ENCODE measurements at places on chromosomes 4 and X.

DNA sequence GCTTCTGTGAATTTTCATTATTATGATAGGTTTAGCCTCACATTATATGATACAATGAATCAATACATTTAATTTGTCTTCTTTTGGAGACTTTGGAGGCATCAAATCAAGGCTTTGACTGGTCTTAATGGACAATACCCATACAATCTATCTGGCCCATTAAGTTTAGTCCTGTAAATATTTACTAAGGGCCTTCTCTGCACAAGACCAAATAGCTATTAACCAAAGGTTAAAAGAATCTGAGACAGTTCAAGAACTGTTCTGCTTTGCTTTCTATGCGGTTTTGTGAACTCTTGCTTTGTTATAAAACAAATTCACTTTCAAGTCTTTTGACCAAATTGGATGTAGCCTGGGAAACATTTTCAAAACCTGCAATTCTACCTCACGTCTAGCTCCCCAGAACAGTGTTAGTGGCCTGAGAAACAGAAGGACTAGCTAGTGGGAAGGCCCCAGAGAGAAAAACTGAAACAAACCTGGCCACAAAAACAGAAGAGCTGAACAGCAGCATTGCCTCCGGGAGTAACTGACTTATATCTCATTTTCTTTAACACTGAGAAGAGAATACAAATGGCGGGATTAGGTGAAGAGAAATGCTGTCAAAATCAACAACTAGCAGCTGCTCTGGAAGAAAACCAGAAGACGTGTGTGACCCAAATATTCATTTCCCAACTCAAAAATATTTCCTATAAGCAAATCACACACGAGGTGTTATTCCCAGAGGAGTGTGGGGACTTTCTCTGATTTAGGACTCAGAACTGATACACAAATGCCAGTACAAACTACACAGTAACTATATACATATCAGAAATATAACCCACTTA lies 548 bp downstream of the TLR1 start:
- DNase-seq, result no peak

DNA sequence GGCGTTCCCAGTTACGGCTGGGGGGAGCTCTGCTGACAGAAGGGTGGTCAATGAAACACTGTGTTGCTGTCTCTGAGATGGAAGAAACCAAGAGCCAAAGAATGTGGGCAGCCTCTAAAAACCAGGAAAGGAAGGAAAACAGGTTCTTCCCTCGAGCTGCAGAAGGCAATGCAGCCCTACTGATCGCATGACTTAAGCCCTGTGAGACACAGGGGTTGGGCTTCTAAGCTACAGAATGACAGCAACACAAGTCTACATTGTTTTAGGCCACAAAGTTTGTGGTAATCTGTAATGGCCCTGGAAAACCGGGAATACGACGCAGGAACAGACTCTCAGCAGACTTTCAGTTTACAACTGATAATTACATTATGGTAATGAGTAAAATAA lies 38.2 kb upstream of the MTNR1A start:
- DNase-seq, result no peak

DNA sequence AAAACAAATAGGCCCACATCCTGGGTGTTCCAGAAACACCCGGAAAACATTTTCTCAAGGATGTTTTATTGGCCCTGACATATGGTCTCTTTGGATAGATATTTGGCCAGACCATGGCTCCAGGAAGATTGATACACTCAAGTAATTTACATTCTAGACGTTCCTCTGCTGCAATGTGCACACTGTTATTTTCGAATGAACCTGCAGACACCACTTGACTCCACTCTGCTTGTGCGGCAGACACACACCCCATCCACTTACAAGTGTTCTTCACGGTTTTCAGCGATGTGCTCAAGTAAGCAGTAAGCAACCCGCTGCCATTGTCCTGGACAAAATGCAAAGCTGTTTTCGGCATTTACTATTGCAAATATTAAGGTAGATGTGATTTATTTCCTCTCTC lies 12.0 kb upstream of the GPM6A start:
- no peak for DNase-seq

- DNase-seq, result no peak
Measured at GRCh38 chr4:108619372-108620100, 840 bp upstream of the RPL34 start.

GRCh38 chr4:65482410-65482809 lies 187.9 kb downstream of the EPHA5 start:
- DNase-seq, result no peak

DNA sequence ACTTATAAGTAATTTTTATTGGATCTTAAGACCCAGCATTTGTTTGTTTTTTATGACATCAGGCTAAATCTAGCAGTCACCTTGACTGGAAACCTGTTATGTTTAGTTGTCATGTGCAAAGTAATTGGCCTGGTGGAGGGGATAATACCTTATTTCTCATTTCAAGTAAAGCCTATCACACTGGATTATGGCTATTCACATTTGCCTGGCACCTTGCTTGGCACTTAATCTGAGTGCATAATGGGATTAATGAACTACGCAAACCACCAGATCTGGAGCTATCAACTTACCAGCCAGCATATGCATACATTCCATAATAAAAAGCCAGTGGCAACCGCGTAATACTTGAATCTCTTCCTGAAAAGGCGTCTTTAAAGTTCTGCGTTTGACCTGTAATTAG lies 23.2 kb downstream of the SLC7A11 start:
- no peak for DNase-seq

DNA sequence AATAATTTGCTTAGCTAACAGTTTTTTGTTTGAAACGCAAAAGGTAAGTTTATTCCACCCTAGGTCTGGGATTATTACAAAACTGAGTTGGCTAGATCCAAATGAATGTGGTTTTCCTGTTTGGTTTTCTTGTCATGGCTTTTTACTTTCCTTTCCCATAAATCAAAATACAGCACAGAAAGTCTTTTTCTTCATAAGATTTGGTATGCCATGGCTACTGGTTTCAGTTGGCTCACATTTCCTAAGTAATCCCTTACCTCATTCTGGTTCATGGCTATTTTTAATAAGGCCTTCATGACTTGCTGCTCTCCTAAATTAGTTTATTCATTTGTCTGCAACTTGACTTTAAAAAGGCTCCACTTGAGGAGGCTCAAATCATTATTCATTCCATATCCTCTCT lies 12.9 kb upstream of the PAK3 start:
- no peak for DNase-seq

GRCh38 chrX:130772776-130773143 lies 130.2 kb downstream of the ENOX2 start:
- no peak for DNase-seq

- DNase-seq, result no peak
Measured at GRCh38 chr4:12729384-12729783, 754.8 kb downstream of the RAB28 start.

DNA sequence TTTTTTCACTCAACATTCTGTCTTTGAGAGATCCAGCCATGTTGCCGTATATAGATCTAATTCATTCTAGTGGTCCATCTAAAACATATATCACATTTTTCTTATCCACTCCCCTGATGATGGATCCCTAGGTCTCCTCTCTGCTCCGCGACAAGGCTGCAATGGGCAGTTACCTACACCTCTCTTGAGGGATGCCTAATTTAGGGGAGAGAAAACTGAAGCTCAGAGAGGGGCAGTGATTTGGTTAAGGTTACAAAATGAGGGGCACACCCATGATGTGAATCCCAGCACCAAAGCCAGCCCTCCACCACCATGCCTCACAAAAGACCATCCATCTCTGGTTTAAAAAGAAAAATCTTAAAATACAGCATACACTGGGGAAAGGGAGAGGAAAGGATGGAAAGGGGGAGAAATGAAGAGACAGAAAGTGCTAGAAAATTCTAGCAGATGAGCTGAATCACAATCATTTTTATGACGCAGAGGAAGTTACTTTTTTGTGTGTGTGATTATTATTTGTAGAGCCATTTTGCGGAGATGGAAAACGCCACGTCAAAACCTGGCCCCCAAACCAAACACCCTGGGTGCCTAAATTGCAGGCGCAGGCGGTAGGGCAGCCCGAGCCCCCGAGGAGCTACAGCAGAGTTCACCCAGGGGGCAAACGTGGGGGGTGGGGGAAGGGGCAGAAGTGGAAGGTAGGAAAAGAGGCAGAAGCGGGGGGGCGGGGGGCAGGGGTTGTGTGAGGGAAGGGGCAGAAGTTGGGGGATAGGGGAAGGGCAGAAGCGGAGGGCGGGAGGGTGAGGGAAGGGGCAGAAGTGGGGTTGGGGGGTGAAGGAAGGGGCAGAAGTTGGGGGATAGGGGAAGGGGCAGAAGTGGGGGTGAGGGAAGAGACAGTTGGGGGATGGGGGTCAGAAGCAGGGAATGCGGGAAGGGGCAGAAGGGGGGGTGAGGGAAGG lies 1.3 kb upstream of the TSPYL2 start:
- DNase-seq, result no peak

DNA sequence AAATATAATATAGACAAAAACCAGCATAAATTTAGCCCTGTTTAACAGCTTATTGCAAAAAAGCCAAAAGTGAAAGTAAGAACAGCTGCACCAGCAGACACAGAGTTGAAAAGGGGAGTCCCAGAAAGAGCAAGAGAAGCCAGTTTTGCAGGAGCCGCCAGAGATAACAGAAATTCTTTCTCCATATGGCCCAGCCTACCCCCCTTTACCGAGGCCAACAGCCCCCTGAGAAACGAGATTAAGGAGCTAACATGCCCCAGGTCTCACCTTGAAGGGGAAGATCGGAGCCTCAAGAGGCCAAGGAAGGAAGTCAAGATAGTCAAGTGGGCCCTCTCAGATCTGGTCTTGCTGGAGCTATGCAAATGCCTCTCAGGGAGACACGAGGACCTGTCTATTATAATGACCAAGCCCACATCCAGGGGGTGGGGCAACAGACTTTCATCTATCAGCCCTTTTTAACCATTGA lies 4.8 kb downstream of the ACOX3 start:
- no peak for DNase-seq

DNA sequence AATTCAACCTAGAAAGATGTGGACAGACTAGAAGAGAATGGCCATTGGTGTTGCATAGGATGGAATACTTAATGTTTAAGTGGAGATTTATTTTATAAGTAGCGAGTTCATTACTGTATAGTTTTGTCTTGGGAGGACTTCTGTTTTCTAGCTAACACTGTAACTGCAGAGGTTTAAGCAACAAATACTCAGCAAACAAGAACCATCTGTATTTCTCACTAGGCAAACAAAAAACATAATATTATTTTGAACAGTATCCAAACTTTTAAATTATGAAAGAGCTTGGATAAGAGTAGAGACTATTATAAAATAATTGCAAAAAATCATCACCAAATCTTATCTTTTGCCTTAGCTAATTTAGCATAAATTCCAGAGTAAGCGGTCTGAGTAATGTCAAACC lies 121.1 kb downstream of the GLRA3 start:
- no peak for DNase-seq

GRCh38 chr4:133597251-133597650 lies 448.2 kb downstream of the PCDH10 start:
- DNase-seq, result no peak

DNA sequence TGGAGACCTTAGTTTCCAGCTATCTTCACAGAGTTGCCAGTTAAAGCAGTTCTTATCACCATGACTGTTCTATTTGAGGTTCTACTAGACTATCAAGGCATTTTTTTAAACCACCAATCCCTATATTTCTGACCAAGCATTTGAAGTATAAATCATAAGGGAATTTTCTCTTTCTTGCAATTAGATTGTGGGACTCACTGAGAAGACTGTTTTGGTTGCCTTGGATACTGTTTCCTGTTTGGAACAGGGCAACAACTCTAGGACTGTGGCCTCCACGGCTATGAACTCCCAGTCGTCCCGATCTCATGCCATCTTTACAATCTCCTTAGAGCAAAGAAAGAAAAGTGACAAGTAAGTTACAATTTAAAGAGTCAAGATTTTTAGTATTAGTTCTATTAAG lies 11.8 kb downstream of the KIF4A start:
- DNase-seq, result no peak

DNA sequence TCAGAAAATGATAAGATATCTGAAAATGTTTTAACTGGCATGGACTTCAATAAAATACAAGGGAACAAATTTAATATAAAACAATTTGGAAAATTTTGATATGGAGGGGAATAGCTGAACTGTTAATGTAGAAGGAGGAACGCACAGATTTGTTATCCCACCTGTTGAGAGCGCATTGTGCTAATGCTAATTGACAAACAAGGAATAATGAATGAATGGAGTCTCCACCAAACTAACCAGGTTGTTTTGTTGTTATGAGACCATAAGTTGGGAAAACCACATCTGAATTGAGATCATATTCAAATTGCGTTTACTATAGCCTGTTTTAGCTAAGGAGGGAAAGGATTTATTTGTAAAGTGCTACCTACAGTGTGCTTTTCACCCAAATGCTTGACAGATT lies 195.6 kb downstream of the ADGRL3 start:
- DNase-seq, result no peak
